ENCODE measurements at places on chromosomes 2 and 18. TPM values are rescaled to one million over a fixed set of nuclear protein-coding genes. Genes with fewer than 3 reads are reported as not detected.

The TDRD15 gene
- not detected for polyA plus RNA-seq

The UGGT1 gene
- polyA plus RNA-seq, result 10.0 TPM

The RASGRP3 gene
- 3.6 TPM for polyA plus RNA-seq

The FHOD3 gene
- not detected for polyA plus RNA-seq

The KCNF1 gene
- not detected for polyA plus RNA-seq

The AQP4 gene
- not detected for polyA plus RNA-seq

Measured in naive thymus-derived CD8-positive, alpha-beta T cell (primary cell).